SJCRH30 (cell line): ENCODE measurements at places on chromosomes 3 and 15.

- no peaks in the 10 kb centered on the region for H3K36me3 ChIP-seq
- H3K4me1 ChIP-seq: no peaks in the 10 kb centered on the region
- H3K27ac ChIP-seq: no peak overlapping the region
- H3K4me3 ChIP-seq: no peak overlapping the region
Measured at GRCh38 chr3:46495901-46496456, 1.8 kb upstream of the RTP3 start.

DNA sequence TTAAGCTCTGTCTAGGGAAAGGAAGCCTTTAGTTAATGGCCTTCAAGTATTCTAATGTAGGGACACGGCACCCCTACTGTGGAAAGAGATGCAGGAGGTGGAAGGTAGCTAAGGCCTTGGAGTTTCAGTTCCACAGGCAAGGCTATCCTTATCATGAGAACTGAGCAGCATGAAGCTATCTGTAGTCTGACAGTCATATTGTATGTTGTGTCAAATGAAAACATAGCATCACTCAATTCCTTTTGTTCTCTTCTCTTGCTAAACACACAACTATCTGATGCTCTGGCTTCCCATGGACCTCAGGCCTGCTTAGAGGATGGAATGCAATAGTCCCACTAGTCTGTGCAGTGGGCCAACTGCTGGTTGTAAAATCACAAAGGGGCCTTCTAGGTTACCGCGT lies 380.9 kb downstream of the FHIT start:
- H3K27me3 ChIP-seq: no peaks in the 10 kb centered on the region
- H3K27ac ChIP-seq: no peak overlapping the region
- H3K4me1 ChIP-seq: no peaks in the 10 kb centered on the region
- H3K36me3 ChIP-seq: no peaks in the 10 kb centered on the region
- DNase-seq: no peak

GRCh38 chr3:146065573-146066006 lies 95.4 kb downstream of the PLOD2 start:
- no peaks in the 10 kb centered on the region for H3K4me1 ChIP-seq
- peak; percentile 69 for DNase-seq
- no peaks in the 10 kb centered on the region for H3K36me3 ChIP-seq
- no peak overlapping the region for H3K27ac ChIP-seq
- no peak overlapping the region for H3K4me3 ChIP-seq

DNA sequence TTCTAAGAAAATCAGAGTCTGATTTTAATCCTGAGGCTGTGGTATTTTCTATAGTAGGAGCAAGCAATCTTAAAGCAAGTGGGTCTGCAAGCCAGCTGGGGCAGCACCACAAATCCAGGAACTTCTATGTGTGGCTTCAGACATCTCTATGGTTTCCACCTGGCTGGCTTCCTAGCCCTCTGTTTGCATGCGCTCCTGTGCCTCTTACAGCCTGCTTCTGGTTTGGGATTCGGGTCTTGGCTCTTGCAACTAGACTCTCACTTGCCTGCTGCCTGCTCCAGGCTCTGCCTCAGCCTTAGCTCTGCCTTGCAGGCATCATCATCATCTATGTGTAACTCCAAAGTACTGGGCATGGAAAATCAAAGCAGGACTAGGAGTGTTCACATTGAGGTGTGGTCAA lies 43.4 kb downstream of the MINDY4B start:
- H3K4me3 ChIP-seq: no peak overlapping the region
- H3K36me3 ChIP-seq: no peaks in the 10 kb centered on the region
- H3K27ac ChIP-seq: no peak overlapping the region
- no peak for DNase-seq
- H3K27me3 ChIP-seq: no peaks in the 10 kb centered on the region
- H3K4me1 ChIP-seq: no peaks in the 10 kb centered on the region

DNA sequence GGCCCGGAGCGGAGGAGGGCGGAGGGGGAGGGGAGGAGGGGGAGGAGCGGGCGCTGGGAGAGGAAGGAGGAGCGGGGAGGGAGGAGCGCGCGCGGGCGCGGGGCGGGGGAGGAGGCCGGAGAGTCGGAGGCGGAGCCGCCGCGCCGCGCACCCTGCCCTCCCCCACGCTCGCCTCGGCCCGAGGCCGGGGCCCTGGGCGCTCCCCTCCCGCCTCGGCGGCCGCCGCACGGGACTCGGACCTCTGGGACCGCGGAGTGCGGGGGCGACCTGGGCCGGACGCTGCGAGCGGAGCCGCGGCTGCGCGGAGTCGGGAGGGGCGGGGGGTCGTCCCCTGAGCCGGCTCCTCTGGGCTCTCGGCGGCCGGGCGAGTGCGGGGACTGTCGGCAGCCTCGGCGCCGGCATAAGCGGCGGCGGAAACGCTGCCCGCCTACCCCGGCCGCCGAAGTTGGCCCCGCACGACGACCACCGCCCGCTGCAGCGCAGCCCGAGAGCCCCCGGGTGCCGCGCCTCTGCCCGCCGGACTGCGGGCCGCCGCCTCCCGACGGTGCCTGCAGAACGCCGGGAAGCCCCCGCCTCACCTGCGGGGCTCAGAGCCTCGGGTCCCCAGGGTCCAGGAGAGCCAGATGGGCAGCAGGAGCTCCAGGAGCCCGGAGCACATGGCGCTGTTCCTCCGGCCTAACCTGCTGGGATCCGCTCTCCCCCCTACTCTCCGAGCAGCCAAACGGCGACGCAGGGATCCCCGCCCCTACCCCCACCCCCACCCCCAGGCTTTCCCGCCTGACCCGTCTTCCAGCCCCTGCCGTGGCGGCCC lies 406 bp upstream of the GABRB3 start:
- no peak overlapping the region for H3K27ac ChIP-seq
- H3K27me3 ChIP-seq: no peaks in the 10 kb centered on the region
- DNase-seq: peak; percentile 64

DNA sequence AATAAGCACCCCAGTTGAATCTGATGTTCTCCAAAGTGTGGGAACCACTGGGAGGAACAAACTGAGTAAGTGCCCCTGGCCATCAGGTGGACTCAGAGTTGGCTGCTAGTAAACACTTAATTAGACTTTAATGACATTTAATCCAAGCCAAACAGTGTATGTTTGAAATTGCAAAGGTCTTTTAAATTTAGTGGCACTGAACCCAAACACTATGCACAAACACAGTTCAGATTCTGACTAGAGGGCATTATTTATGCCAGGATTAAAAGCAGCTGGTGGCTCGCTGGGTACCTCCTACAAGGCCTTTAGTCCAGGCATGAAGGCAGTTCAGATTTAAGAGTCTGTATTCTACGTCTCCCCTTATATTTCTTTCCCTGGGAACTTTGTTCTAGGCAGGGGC lies 264.8 kb downstream of the CLSTN2 start:
- H3K4me1 ChIP-seq: no peaks in the 10 kb centered on the region
- H3K36me3 ChIP-seq: no peaks in the 10 kb centered on the region
- no peak overlapping the region for H3K4me3 ChIP-seq
- DNase-seq: no peak

- H3K4me3 ChIP-seq: no peak overlapping the region
- H3K4me1 ChIP-seq: peaks cover 3% of the 10 kb centered on the region
- no peak for DNase-seq
Measured at GRCh38 chr15:57403017-57403416, 26.7 kb downstream of the CGNL1 start.
